ENCODE measurements at places on chromosomes 5 and 9. TPM values are rescaled to one million over a fixed set of nuclear protein-coding genes. Genes with fewer than 3 reads are reported as not detected.

DNA sequence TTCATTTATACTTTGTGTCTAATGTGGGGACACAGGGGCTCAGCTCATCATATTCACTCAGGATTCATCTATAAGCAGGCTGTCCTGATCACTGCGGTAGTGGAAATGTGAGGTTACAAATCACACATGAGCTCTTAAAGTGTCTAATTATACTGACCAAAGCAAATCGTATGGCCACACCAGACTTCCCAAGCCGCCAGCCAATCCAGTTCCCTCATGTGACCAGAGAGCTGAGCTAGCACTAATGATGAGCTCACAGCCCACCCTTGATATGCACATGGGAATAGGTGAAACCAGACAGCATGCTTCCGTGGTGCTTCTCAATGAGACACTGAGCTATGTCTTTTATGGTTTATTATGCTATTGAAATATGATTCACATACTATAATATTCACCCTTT is 17.6 kb downstream of the ECM2 start:
- no peak for DNase-seq

GRCh38 chr9:28834156-28834555 is 1260.9 kb upstream of the C9orf72 start:
- DNase-seq, result no peak

Gene SOHLH1
- not detected for total RNA-seq

GRCh38 chr5:55286411-55286933 is 21.0 kb downstream of the DHX29 start:
- no peak for DNase-seq

DNA sequence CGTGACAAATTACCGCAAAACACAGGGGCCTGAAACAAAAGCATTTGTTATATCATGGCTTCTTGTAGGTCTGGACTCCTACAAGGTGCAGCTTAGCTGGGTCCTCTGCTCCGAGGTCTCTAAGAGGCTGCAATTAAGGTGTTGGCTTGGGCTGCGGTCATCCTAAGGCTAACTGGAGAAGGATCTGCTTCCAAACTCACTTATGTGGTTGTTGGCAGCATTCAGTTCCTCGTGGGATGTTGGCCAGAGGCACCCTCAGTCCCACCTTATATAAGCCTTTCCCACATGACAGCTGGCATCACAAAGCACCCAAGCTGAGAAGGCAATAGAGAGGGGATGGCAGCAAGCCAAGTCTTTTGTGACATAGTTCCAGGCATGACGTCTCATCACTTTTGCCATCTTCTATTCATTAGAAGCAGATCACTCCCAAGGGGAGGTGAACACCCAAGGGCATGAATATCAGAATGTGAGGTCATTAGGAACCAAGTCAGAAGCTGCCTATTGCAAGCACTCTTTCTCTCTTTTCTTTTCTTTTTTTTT is 47.9 kb upstream of the ZBTB43 start:
- DNase-seq, result no peak

Gene ENHO
- 0.39 TPM for total RNA-seq

Gene IGFBPL1
- not detected for total RNA-seq

- DNase-seq, result no peak
Observed at GRCh38 chr5:157106630-157107461, 2.0 kb downstream of the HAVCR2 start.

Gene FAM78A
- total RNA-seq, result 43.6 TPM

Gene LCNL1
- total RNA-seq, result 0.20 TPM

GRCh38 chr5:25754895-25755294 is 1110.1 kb upstream of the CDH10 start:
- no peak for DNase-seq

GRCh38 chr5:122757285-122757684 is 17.6 kb upstream of the SNX2 start:
- no peak for DNase-seq

- DNase-seq, result no peak
Observed at GRCh38 chr5:158265931-158266700, 407.2 kb upstream of the CLINT1 start.

GRCh38 chr5:131381777-131382176 is 117.9 kb downstream of the CDC42SE2 start:
- no peak for DNase-seq

- DNase-seq, result no peak
Observed at GRCh38 chr9:116156621-116157314, 3.2 kb downstream of the PAPPA start.
